ENCODE measurements at places on chromosomes 6 and 20.

DNA sequence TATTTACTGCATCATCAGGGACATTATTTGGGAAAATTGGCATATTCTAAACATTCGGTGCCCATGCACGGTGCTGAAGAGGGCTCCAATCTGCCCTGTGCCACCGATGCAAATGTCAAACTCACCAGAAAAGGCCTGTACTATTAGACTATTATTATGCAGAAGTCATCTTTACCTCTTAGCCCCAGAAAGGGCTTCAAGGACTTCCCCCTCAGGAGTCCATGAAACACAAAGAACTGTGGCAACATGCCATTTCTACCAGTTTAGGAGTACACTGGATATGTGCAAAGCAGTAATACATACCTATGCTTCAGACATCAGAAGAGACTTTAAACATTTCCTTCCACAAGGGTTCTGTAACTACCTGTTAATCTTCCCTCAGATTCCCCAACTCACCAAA lies 8.6 kb downstream of the DIDO1 start:
- DNase-seq, result no peak

DNA sequence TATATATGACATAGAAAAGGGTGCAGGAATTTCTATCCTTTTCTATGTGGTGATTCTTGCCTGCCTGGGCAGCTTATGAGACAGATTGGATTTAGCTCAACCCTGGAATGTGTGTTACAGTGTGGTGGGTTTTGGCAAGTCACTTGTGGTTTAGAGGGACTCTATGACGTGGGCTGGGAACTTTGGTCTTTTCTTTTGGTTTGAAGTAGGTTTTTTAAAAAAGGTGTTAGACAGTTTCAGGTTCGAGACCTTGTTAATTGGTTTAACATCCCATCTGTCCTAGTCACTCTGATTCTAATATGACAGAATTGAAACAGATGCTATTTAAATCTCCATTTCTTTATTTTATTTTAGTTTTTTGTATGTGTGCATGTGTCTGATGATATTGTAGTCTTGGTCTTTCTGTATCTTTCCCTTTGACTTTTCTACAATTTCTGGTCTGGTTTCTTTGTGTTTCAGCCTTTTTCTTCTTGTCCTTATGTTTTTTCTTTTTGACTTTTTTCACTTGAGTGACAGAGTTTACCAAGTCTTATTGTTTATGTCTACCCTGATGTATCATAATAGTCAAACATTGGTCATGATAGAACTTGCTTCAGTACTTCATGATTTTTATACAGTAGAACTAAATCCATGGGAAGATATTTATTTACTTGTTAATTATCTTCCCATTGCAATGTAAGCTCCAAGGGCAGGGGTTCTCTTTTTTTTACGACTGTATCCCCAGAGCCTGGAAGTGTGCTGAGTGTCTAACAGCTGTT lies 174.3 kb downstream of the CDKAL1 start:
- peak; percentile 53 for DNase-seq

DNA sequence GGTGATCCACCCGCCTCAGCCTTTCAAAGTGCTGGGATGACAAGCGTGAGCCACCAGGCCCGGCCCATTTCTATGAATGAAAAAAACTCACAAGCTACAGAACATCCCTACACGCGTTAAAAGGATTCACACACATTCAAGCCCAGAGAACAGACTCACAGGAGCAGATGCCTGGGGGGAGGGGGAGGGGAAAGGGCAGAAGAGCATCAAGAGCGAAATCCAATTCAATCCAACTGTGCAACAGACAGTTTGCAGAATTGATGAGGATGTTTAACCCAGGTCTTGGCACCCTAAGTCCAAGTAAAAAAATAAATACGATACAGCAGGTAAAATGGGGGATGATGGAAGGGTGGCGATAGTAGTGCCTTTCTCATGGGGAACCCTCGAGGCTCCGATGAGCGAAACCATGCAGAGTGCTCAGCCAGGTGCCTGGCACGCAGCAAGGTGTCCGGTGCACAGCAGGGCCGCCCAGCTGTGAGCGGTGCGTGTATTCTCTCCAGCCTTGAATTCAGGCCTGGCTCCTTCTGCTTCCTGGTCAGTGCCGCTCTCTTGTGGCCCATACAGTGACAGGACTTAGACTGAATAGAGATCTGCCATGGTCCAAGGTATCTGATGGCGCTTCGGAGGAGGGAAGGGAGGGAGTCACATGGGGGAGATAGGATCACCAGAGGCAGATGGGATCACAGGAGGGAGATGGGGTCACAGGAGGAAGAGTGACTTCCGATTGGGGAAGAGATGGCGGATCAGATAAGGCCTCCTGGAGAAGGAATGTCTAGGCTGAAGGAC lies 35.4 kb upstream of the ANGPT4 start:
- no peak for DNase-seq

- no peak for DNase-seq
Observed at GRCh38 chr20:37945091-37945547, 42.2 kb downstream of the VSTM2L start.

- peak; percentile 35 for DNase-seq
Observed at GRCh38 chr20:54219751-54220426, 12.0 kb downstream of the PFDN4 start.

DNA sequence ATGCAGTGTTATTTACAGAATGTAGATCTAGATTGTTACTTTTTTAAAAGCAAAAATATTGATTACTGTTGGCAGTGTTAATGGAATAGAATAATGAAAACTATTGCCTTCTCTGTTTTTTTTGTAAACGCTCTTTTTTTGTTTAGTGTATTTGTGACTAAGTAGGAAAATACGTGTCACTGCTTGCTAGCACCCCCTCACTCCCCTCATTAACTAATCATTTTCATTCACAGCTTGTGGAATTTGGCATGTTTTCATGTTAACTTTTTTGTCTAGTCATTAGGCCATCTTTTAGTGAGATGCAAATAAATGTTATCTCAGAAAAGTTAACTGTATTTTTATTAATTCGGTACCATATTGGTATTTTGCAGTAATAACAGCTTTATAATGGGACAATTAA lies 29.8 kb downstream of the ADGRG6 start:
- no peak for DNase-seq

GRCh38 chr6:4805553-4806336 lies 29.5 kb downstream of the CDYL start:
- no peak for DNase-seq

DNA sequence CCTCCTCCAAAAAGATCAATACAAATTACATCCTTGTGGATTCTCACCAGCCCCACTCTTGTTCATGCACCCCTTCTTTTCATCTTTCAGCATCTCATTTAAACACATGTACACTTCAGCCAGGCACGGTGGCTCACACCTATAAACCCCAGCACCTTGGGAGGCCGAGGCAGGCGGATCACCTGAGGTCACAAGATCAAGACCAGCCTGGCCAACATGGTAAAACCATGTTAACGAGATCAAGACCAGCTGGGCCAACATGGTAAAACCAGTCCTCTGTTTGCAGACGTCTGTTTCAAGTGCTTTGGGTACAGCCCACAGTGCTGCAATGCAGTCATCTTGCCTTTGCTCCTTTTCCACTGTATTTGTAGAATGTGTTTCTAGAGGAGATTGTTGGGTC lies 45.3 kb downstream of the ZMYND8 start:
- DNase-seq, result no peak

GRCh38 chr20:330233-331149 lies 5.1 kb downstream of the SOX12 start:
- peak; percentile 31 for DNase-seq

- no peak for DNase-seq
Observed at GRCh38 chr20:5513975-5514516, 197.3 kb upstream of the PROKR2 start.

DNA sequence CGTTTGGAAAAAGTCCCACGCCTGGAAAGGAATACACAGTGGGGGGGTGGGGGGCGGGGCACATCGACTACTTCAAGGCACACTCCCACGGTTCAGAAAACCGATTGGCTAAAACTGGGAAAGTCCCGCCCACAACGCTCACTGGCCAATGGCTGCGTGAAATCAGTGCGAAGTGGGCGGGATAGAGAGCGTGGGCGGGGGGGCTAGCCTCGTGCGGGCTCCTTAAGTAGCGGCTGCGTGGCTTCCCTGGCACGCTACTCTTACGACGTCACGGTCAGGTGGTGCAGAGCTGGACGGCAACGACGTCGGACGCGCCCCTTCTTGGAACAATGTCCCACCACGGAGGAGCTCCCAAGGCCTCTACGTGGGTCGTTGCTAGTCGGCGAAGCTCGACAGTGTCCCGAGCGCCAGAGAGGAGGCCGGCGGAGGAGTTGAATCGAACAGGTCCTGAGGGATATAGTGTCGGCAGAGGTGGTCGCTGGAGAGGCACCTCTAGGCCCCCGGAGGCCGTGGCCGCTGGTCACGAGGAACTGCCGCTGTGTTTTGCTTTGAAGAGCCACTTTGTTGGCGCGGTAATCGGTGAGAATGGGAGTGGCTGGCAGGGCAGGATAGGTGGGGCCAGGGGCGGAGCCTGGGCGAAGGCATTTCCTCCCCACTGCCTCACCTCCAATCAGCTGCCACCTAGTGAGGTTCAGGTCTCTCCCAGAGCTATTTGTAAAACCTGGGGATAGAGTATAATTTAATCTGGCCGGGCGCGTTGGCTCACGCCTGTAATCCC lies at the start of gene DDX43:
DDX43 (plus strand) TSS at position 252 of the 778 bp plus-strand sequence; CDS start at position 330, 78 bp downstream.
- DNase-seq, result peak; percentile 54

GRCh38 chr20:38698541-38698940 lies 25.7 kb upstream of the SLC32A1 start:
- no peak for DNase-seq

DNA sequence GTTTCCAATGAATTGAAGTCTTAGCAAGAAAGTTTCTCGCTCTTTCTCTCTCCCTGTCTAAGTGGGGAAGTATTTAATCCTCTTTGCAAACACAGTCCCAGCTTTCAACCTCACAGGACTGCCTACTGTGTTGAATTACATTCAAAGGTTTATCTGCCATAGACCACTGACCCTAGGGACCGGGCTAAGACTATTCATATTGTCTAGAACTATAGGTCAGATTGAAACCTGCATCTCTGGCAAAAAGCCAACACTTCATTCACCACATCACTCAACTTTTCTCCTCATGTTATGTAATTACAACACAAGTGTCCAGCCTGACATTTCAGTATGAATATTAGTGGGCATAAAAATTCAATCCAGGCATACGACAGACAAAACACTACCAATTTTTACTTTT lies 314.7 kb upstream of the RSPO3 start:
- DNase-seq, result no peak

DNA sequence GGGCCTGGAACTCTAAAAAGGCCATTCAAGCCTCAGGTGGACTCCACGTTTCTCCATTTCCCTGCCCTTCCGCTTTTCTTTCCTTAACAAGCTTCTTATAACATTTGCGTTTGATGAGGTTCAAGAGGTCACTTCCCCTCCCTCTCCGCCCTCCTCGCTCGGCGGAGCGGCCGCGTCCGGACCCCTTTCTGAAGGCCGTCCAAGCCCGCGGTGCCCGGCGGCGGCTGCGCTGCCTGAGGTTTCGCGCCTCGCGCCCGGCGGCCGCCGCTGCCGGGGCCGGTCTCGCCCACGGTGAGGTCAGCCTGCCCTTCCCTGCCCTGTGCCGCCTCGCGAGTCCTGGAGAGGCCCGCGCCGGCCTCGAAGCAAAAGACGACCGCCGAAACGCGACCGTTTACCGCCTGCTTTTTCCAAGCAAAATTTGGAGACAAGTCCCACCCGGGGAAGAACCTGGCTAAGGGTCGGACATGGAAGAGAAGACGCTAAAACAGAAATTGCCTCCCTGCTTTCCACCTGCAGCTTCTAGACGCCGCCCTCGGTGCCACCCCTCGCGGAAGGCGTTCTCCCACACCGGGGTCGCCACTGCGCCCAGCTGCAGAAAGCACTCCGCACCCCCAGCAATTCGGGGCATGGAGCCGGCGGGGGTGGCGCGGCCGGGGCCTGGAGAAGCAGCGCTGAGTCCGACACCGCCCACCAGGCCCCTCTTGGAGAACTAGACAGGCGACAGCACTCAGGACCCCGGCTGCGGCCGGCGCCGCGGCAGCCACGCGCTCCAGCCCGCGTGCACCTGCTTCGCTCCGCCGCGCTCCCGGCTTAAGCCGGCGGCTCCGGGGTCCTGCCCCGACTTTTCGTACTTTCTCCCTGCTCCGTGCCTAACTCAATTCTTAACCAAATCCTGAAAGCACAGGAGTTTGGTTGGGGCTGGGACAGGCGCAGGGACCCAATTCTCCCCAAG lies 11.0 kb upstream of the FOXF2 start:
- DNase-seq, result no peak

GRCh38 chr20:15831201-15831600 lies 742.0 kb downstream of the KIF16B start:
- DNase-seq, result no peak

DNA sequence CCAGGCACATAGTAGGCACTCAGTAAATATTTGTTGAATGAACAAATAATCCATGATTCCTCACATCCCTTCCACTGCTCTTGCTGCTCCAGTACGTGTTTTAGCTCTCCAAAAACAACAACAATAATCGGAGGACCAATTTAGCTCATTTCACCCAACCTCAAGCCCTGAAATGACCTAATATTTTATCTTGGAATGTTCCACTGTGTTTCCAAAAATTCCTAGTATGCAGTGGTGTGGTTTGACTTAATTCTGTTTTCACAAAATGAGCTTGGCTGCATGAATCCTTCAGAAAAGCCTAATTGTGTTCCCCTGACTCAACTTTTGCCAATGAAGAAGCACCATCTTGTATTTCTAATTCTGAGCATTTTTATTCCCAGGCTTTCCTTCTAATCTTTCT lies 168.0 kb upstream of the PHACTR1 start:
- DNase-seq, result no peak

DNA sequence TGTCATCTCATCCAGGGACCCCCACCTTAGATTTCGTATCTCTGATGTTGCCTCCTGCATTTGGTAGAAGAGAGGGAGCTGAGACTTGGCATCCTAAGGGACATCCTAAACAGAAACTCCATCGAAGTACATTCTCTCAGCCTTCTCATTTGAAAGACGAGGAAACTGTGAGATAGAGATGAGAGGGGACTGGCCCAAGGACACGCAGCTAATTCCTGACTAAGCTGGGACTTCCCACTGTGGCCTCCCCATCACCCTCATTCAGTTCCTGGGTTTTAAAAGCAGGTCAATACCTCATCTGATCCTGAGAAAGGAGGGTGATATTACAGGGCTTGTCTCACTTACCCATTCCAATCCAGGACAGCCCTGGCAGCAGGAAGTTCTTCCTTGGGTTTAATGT lies 855 bp upstream of the WFDC5 start:
- DNase-seq, result no peak

- DNase-seq, result no peak
Observed at GRCh38 chr6:31485055-31485454, 12.9 kb upstream of the MICB start.

DNA sequence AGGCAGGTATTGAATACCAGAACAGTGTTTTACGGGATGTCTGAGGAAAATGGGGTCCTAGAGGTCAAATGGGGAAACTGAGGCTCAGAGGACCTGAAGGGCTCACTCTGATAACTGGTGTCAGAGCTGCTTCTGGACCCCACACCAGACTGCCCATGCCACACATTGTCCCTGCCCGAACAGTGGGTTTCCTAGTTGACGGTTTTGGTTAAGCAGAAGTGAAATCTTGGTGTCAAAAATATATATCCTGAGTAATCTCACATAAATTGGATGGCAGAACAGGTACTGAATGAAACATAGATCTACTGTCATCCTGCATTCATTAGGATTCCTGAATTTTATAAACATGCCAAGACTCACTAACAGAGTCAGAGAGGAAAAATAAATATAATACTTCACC lies 16.3 kb downstream of the NOX3 start:
- no peak for DNase-seq

Measured in NCI-H1694 treated with DMSO at 0.1 percent for 48 hours (cell line).